ENCODE measurements at places on chromosomes 3 and 15. TPM values are rescaled to one million over a fixed set of nuclear protein-coding genes. Genes with fewer than 3 reads are reported as not detected.

DNA sequence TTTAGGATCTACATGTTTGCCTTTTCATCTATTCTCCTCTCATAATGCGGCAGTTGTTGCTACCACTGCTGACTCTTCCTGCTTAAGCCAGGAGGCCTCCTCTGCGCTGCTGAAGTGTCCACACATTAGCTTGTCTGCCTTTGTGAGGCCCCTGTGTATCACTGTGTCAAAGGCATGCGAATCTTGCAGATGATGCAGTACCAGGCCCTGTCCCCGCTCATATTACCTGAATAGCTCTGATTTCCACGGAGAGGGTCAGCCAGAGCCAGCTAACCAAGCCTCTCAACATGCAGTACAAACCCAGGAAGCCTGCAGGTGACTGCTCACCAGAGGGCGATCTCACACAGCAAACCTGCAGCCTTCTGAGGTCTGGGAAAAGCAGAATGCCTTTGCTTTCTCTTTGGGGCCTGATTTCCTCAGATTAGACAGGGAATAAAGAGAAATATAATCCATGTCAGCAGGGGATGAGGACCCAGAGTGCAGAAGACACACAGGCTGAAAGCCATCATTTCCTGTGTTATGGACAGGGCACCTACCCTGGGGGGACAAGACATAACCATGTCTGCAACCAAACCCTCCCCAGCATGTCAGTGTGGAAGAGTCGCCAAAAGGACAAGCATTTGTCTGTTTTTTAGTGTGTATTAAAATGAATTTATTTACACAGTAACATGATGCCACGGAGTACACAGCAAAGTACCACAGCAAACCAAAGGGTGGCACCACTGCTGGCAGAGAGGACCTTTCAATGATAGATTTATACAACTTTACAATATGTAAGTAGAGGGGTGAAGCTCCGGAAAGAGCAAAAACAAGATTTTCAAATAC lies 36.8 kb upstream of the TSPAN3 start:
- DNase-seq, result peak; percentile 22

DNA sequence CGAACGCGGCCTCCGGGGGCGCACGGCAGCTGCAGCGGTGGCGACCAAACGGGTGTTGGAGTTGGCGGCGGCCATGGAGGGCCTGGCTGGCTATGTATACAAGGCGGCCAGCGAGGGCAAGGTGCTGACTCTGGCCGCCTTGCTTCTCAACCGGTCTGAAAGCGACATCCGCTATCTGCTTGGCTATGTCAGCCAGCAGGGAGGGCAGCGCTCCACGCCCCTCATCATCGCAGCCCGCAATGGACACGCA lies 725 bp downstream of the FEM1B start:
- no peak for DNase-seq

DNA sequence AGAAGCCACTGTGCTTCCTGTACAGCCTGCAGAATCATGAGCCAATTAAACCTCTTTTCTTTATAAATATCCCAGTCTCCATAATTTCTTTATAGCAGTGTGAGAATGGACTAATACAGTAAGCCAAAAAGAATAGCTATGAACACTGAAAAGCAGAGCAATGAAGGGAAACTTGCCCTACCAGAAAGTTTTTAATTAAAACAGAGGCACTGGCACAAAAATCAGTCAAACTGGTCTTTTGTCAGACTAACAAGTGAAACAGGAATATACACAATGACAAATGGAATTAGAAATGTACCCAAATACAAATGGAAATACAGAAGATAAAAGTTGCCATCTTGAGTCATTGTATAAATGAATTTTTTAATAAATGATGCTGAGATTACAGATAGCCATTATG lies 40.5 kb downstream of the POLQ start:
- no peak for DNase-seq

DNA sequence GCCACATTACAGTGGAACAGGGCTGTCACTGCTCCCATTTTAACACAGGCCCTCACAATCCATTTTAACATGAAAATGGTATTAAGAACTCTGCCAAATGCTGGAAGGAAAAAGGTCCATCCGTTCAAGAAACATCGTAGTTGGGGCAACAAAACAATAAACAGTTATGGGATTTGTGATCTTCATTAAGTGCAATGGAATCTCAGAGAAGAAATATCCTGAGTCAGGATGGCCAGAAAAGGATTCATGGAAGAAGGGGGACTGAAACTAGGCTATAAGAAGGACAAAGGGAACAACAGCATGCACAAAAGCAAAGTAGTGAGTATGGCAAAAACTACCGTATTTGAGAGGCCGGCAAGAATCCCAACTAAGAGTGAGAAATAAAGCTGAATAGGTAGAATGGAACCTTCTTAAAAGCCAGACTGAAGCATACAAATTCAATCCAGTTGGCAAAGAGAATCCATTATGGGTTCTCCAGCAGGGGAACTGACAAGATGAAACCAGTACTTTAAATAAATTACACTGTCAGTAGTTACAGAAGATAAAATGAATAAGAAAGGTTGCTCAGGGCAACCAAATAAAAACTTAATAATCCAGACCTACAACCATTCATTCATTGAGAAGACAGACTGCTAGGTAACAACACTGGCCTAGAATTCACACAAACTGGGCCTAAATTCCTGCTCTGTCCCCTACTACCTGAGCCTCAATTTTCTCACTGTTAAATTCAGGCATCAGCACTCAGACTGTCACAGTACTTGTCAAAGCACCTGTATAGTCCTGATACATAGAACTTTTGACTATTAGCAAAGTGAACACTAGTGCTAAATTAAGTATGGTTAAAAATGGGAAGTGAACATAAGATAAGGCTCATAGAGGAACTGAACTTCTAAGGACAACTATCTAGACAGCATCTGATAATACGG lies 6.3 kb downstream of the TBL1XR1 start:
- no peak for DNase-seq

GRCh38 chr3:45527727-45528126 lies 66.8 kb upstream of the LIMD1 start:
- no peak for DNase-seq

Gene GLDN
- total RNA-seq, result 0.14 TPM

DNA sequence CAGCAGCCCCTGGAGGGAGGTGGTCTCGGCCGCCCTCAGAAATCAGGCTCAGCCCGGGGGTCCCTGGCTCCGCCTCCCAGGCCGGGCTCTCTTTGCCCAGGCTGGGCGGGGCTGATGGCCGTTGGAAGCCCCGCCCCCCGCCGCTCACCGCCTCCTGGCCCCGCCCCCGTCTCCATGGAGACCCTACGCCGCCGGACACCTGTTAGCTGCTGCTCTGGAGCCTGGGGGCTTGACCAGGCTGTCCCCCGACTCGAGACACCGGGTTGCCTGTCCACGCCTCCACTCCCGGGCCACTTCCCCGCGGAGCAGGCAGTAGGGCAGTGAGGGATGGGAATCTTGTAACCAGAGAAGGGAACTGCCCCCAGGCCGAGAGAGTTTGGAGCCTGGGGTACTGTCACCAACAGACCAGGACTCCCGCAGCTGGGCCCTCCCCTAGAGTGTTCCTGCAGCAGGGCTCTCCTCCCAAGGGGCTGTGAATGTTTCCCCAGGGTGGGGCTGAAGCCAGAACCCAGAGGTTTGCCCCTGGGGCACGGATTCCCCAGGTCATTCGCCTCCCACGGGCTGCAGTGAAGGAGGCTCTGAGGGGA lies 27.8 kb upstream of the RPL32 start:
- no peak for DNase-seq

DNA sequence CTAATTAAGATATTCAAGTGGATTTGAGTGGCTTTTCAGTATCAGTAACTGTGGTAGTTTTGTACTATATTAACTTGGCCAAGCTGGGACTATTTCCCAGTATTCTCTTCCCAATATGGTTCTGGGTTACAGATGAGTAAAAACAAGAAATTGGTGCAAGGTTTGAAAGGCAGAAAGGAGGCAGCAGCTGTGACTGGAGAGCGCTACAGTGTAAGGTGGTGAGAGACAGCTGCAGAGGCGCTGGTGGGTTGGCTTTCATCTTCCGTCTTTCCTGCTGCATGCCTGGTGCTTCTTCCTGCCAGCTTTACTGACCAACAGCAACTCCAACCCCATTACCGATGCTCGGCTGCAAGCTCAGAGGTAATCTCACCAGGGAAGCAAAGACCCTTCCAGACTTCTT lies 9.8 kb downstream of the DPH3 start:
- no peak for DNase-seq

Gene GPR87
- 4.0 TPM for total RNA-seq

Gene CD96
- 80.2 TPM for total RNA-seq

Gene CD276
- total RNA-seq, result 4.2 TPM

DNA sequence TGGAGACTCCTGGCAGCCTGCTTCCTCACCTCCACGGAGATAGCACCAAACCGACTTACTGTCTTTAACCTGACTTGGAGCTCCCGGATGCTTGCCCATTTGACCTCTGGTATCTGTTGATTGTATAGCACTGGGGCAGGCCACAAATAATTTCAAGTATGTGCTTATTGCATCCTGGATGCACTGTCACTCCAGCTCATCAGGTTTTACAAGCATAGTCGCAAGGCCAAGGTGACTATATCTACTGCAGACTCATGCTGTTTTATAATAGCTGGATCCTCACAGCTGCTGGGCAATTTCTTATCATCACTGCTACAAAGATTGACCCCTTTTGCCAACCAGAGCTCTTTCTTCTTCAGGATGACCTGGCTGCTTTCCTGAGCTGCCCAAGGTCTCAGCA lies 45.6 kb downstream of the PEX5L start:
- no peak for DNase-seq

DNA sequence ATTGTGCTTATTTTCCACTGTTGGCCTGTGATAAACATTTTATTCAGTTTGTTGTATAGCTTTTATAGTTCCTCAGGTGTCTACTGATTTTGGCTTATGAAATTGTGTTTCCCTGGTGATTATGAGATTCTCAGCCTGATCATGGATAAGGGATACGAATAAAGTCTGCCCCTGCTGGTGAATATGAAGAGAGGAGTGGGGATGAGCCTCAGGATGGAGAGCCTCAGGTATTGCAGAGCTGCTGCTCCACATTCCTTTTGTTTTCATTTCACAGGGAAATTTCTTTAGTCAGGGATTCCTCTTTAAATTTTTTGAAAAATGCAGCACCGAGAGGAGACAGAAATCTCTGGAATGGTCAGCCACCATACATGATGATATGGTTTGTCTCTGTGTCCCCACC lies 14.7 kb upstream of the RAB6B start:
- DNase-seq, result no peak

- DNase-seq, result no peak
These were observed 11.2 kb downstream of the C3orf62 start for GRCh38 chr3:49265661-49266386.

Gene SNX22
- total RNA-seq, result 9.4 TPM

GRCh38 chr15:47756872-47757271 lies 39.6 kb downstream of the SEMA6D start:
- DNase-seq, result no peak

GRCh38 chr3:155387571-155387970 lies 94.1 kb upstream of the STRIT1 start:
- DNase-seq, result no peak

GRCh38 chr15:93330912-93331544 lies 242.0 kb upstream of the RGMA start:
- DNase-seq, result no peak

- DNase-seq, result no peak
These were observed 161.5 kb downstream of the SMAD6 start for GRCh38 chr15:66863390-66864085.

DNA sequence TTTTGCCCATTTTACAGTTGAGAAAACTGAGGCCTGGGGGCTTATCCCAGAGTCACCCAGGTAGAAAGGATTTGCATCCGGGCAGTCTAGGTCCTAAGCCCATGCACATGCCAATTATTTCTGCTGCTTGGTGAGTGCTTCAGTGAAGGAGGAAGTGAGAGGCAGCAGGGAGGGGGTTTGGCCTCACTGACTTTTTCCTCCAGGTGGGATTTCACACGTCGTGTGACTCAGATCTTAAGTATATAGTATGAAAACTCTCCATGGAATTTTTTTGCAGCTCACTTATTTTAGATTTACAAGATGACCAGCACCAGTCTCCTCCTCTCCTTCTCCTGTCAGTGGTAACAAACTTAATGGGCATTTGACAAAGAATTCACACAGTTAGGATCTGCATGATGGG lies 4.6 kb downstream of the ITGA11 start:
- DNase-seq, result no peak

DNA sequence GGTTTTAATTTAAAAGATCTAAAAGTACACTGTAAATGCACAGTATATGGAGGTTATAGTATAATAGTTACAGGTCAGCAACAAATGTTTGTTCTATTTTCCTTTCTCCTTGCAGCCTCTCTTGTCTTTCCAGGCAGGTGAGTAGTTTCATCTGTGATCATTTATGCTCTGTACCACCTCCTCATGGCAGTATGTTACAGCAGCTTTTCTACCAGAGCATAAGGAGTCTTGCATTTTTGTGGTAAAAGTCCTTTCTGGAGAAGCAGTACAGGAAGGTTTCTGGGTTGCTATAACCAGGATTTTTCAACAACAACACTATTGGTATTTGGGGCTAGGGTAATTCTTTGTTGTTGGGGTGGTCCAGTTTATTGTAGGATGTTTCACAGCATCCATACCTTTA lies 59.5 kb downstream of the ZNF609 start:
- DNase-seq, result no peak

DNA sequence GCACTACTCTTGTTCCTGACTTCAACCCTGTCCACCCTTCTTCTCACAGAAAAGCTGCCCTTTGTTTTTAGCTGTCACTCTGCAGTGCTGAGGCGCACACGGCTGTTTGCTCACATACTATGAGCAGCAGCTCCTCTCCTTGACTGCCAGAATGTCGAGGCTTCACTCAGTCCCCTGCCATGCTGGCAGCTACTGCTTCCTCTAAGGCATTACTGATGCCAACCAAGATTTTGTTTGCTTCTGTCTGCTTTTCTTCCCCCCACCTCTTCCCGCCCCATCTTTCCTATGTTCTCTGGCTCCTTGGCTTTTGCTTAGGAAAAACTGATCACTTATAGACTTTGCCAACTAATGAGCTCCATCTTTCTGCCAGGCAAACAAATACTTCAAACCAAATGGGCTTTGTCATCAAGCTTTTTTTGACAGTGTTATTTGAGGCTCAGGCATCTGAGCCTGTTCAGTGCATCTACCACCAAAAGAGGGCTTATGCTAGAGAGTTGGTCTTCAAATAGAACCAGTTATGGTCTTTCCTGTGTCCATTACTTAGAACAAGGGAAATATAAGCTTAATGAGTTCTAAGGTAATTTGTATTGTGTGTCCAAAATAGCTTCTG lies 81.0 kb downstream of the FBXL2 start:
- DNase-seq, result no peak

Gene ATG3
- 73.1 TPM for total RNA-seq

Gene ABHD17C
- 2.0 TPM for total RNA-seq

DNA sequence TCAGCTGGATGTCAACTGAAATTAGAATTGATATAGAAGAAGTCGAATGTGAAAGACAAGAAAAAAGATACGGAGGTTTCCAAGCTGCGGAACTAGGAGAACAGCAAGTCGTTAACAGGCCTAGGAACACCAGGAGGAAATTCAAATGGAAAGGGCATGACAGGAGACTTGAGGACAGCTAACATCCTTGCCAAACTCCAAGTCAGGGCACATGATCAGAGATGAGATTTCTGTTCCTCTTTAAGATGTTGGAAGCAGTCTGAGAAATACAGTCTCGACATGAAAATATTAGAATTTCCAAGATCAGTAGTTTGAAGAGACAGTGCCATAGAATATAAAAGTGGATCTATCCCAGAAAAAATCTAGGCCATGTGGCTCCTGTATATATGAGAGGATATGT lies 5.0 kb downstream of the MYO5A start:
- no peak for DNase-seq

Gene NR2E3
- total RNA-seq, result 0.05 TPM

GRCh38 chr3:43231276-43232000 lies 54.9 kb upstream of the SNRK start:
- no peak for DNase-seq
